DMS79 (cell line): ENCODE measurements at places on chromosomes 11 and 22.

GRCh38 chr11:86980086-86980796 lies 25.0 kb upstream of the FZD4 start:
- DNase-seq: no peak

DNA sequence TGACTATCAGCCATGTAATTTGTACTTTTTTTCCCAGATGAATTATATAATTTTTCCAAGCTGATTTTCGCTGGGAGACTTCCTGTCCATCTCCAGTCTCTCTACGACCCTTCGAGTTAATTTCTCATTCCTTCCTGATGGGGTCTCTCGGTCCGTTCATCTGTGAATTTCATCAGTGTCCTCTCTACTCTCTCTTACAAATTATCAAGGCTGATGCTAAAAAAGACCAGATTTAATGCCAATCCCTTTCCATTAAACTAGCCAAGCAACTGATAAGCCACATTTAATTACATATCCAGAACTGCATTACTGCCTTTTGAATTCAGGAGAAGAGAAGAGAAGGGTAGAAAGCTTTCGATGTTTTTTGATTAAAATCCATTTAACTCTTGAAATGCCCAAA lies 25.8 kb downstream of the VSIG10L2 start:
- DNase-seq: no peak

DNA sequence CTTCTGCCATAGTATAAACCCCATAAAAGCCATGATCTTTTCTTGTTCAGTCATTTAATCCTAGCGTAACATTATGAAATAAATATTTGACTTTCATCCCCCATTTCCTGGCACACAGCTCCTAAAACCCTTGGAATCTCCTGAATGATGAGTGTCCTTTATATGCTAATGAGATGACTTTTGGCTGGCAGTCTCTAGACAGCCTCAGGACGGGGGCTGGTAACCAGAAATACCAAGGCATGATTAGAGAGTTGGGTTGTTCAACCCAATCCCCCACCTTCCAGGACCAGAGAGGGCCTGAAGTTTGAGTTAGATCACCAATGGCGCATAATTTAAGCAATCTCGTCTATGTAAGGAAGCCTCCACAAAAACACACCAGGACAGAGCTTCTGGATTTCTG lies 1246.1 kb upstream of the TENM4 start:
- DNase-seq: no peak

DNA sequence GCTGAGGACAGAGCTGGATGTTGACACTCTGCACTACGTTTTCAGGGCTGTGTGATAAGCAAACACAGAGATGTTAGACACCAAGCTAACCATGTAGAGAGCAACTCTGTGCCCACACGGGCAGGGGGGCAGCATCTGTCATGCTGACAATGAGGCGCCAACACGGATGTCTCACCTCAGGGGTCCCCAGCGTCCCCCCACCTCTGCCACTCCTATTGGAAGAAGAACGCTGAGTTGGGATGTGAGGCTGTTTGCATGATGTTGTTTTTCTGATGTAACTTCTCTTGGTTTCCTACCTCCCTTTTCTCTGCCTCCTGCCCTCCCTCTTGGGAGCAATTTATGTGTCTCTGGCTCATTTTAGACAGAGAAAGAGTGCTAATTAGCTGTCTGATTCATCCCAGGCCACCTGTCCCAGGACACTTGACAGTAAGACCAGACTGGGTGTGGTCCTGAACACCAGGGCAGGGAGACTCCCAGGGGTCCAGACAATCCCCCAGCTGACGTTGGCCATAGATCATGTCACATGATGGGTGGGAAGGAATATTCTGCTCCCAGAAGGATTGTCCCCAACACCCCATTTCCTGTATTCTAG lies 89.2 kb upstream of the NCAM1 start:
- no peak for DNase-seq

GRCh38 chr22:41657709-41658108 lies 31.0 kb downstream of the SNU13 start:
- no peak for DNase-seq

DNA sequence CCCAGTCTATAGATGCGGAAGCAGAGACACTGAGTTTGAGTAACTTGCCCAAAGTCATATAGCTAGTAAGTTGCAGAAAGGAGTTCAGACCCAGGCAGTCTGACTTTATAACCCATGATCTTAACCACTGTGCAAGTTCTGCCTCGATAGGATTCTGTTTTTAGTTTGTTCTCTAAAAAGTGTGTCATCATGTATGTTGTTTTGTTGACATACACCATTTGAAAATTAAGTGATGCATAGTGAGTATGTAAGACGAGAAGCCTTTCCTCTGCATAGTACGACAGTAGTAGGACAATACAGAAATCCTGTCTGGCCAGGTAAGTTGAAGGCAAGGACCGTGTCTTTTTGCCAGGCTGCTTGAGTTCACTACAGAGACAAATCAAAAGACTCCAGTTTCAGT lies 3.3 kb downstream of the ZC3H12C start:
- peak; percentile 93 for DNase-seq

GRCh38 chr11:27282806-27283205 lies 80.2 kb downstream of the CCDC34 start:
- DNase-seq: no peak

GRCh38 chr22:29806196-29806595 lies 31.9 kb downstream of the ASCC2 start:
- no peak for DNase-seq

DNA sequence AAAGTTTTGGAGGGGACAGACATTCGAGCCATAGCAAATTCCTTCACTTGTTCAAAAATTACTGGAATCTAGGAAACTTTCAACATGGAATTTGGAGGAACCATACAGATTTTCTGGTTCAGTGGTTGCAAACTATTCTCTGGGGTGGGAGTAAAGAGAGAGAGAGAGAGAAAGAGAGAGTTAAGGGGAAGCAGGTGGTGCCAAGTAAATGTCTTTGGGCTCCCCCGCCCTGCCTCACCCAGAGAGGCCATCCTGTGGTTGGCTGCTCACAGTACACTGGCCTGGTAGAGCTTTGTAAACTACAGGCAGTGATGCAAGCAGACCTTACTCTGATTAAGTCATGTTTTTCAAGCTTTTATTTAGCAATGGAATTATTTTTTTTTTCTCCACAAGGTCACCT lies 82.6 kb downstream of the ADAMTS15 start:
- no peak for DNase-seq

GRCh38 chr11:6319704-6320410 lies 444 bp downstream of the CAVIN3 start:
- DNase-seq: peak; percentile 23

- DNase-seq: no peak
These were observed 26.6 kb downstream of the PARVA start for GRCh38 chr11:12403997-12404350.

DNA sequence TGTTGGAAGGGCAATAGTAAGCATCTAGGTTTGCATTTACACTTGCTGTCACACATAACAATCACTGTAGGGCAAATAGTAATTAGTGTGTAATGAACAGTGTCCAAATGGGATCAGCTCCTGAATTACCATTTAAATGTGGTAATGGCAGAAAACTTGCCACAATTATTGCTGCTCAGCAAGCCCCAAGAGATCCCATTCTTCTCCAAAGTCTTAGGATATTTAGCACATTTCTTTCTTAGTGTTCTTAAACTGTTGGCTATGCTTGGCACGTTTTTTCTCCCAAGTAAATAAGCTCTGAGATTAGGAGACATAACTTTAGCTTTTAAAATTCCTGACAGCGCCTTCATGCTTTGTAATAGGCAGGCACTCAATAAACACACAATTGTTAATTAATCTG lies 1037.0 kb downstream of the DLG2 start:
- no peak for DNase-seq

- DNase-seq: no peak
These were observed 8.6 kb downstream of the CFL1 start for GRCh38 chr11:65849366-65849765.

DNA sequence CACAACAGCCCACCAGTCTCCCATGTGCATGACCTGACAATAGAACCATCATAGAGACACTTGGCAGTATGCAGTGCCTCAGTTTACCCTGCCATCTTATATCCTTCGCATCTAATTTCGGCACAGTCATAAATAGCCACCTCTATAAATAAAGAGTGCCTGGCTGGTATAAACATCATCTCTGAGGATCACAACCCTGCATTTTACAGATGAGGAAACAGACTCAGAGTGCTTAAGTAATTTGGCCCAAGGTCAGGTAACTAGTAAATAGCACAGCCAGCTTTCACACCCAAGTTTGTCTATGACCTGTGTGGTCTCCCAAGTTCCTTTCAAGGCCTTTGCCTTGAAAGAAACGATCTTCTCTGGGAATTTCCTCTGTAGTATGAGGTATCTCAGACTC lies 44.6 kb downstream of the CYB5R2 start:
- no peak for DNase-seq

DNA sequence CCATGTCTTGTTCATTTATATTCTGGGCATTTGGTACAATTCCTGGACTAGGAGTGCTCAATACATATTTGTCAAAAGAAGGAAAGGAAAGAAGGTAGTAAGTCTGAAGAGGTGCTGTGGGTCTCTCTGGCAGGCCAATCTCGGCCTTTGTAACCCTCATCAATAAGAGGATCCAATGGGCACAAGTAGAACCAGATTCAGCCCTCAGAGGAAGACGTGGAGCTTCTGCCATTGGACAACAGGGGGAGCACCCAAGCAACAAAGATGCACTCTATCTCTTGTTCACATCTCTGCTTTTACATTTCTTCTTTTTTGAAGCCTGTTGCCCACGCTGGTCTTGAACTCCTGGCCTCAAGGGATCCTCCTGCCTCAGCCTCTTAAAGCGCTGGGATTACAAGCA lies 2.2 kb upstream of the VPS11 start:
- DNase-seq: no peak

DNA sequence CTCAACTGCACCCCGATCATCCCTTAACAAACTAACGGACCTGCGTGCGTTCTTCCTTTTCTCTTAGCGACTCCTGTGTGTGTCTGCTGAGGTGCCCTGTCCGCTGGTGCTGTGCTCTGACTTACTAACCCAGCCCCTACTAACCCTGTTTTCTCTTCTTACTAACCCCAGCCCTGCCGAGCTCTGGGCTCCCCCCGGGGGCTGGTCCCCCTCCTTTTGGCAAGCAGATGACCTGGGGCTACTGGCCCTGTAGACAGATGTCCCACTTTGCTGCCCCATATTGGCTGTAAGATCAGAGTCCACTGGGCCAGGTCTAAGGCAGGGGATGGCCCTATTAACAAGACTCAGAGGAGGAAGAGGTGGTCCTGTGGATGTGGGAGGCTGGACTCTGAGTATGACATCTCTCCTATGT lies 14.7 kb downstream of the MIAT start:
- DNase-seq: no peak

- DNase-seq: no peak
These were observed 166.8 kb downstream of the TEAD1 start for GRCh38 chr11:12840871-12841660.

- no peak for DNase-seq
These were observed 741 bp downstream of the PHRF1 start for GRCh38 chr11:576811-577610.

DNA sequence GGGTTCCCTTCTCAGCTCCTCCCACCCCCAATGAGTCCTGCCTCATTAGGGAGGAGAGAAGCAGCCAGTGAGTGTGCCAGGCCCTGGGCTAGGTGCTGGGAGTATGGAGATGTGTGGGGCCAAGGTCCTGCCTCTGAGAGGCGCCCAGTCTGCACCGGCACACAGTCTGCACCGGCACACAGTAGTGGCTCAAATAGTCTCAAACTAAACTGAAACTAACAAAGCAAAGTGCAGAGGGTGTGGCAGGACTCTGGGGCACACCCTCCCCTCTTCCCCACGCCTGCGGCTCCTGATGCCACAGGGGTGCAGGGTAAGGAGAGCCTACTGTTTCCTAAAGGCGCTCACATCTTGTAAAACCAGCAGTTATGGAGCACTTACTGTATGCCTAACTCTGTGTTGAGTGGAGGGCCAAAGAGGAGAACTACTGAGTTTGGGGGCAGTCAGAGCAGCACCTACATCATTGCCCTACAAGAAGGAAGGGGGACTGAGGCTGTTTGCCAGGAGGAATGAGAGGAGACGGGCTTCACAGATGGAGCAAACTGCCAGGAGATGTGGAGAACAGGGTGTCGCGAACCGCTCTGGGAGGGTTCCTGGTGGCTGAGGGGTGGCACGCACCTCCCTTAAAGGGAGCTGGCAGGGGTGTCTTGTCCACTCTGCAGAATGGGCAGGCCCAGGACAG lies 939 bp upstream of the SH3BP1 start:
- DNase-seq: no peak

GRCh38 chr22:19620742-19621371 lies 93.4 kb upstream of the SEPTIN5 start:
- DNase-seq: peak; percentile 17

- no peak for DNase-seq
These were observed 126.9 kb upstream of the GRK3 start for GRCh38 chr22:25437414-25438160.

- DNase-seq: peak; percentile 63
These were observed 106.4 kb upstream of the KIRREL3 start for GRCh38 chr11:127106938-127107337.

DNA sequence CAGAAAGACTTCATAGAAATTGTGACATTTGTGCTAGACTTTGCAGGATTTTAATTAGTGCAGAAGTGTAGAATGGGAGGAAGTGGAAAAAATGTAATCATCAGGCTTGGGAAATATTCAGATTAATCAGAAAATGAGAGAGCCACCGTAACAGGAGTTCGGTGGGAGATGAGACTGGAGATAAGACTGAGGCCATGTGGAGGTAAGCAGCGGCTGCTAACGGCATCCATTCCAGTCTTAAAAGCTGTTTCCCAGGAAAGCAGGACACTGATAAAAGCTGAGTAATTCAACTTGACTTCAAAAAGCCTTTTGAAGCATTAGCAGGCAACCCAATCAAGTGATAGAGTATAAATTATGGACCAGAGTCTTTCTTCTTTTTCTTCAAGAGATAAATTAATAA lies 369.9 kb downstream of the LUZP2 start:
- DNase-seq: no peak

DNA sequence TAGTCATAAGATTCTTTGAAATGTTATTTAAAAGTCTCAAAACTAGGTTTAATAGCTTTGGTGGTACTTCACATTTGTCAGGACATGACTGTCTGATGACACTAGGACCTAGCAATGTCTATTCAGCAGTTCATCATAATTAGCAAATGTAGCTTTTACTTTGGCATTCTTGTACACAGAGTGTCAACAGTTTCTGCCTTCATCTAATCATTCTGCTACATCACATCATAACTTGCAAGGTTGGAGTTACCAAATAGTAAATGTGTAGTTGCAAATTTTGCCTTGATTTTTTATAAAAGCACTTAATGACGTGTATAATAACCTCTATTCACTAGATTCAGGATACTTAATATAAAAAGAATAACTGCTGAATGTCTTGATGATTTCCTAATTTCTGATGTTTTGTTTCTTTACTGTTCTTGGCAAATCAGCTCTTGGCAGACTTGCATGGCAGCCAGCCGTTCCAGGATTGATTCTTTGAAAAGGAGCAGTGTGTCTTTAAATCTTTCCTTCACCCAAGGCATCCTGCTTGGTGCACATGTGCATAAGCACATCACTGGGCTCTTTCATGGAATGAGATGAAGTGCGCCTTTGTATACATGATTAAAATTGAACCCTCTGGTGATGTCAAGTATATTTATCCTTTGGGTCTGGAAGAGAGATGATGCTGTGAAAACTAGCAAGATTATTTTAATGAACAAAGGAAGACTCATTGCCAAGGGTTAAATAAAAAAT lies 12.2 kb downstream of the FBXO7 start:
- DNase-seq: no peak
